ENCODE measurements at places on chromosomes 3 and 15.
A peak's percentile ranks its signal among the peaks of the same experiment; 100 is the strongest.

DNA sequence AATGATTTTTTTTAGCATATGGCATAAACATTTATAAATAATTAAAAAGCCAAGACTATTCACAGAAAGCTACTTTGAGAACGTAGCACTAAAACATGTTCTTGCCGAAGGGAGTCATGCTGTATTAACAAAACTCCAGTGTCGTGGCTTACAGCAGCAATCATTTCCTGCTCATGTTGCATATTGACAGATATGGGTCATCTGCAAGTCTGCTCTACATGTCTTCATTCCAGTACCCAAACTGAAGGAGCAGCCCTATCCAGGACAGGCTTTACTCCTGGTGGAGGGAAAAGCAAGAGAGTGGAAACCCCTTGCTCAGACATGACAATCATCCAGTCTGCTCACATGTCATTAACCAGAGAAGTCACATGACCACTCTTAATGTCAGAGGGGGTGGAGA lies 87.6 kb downstream of the NEK11 start:
- no peak for DNase-seq

GRCh38 chr15:62149729-62150128 lies 15.4 kb downstream of the C2CD4B start:
- no peak for DNase-seq

- DNase-seq, result no peak
Measured at GRCh38 chr3:25015599-25015998, 412.5 kb upstream of the RARB start.

GRCh38 chr3:171328419-171329082 lies 131.7 kb downstream of the TNIK start:
- DNase-seq, result no peak

DNA sequence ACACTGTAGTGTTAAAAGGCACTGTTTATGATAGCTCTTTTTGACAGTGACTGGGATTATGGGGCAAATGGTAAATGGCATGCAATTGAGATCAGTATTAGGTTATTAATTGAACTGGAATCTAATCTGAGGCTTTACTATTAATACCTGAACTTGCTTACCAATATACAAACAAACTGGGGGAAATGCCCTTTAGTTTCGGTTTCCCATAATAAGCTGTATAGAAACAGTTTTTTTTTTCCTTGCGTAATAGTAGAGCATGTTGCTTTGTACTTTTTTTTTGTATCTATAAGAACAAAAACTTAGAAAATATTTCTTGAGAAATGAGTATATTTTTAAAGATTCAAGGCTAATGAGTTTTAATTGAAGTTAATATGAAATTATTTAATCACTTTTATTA lies 95.0 kb downstream of the FNDC3B start:
- no peak for DNase-seq

DNA sequence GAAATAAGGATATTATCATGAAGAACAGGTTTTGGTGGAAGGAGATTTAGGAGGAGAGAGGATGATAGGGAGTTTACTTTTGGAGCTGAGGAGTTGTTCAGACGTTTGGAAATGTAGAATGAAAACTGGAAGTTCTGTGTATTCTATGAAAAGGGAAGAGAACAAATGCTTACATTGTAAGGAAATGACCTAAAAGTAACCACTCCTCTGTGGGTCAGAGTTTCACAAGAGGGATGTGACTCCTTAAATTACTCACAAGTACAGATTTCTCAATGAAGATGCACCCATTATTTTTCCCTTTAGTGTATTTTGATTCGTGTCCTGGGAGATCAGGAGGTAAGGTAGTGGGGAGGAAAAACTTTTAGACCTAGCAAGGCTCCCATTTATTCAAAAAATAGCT lies 4.0 kb downstream of the RNF13 start:
- DNase-seq, result no peak

- peak; percentile 83 for DNase-seq
Measured at GRCh38 chr15:67196672-67197363, 57.6 kb downstream of the AAGAB start.

- no peak for DNase-seq
Measured at GRCh38 chr3:195582947-195583346, 793 bp downstream of the APOD start.

DNA sequence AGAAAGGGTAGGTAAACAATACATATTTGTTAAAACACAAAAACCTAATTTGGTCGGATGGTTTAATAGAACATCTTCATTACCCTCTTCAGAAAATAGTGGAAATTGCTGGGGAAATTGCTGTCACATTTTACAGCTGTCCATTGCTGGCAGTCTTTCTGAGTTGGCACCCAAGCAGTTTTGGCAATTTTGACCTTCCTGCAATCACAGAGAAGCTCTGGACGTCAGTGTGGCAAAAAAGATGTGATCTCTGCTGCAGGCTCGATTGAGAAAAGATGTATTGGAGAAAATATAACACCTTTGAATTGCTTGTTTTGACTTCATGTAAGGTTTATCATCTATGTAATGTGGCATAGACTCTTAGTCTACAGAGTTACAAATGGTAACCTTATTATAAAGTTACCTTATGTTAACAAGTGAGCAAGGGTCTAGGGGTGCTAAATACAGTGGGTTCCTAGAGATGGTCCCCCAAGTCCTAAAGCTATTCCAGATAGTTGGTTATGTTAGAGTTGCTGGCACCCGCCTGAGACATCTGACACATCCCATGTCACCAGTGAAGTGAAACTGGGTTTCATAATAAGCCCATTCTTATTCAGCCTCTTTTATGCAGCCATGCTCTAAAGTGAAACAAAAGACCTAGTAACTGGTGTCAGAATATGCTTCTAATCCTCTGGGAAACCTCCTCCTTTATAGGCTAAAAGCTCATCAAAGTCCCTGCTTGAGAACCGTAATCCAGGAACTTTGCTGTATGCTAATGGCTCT lies 14.0 kb downstream of the UBE2E1 start:
- no peak for DNase-seq

DNA sequence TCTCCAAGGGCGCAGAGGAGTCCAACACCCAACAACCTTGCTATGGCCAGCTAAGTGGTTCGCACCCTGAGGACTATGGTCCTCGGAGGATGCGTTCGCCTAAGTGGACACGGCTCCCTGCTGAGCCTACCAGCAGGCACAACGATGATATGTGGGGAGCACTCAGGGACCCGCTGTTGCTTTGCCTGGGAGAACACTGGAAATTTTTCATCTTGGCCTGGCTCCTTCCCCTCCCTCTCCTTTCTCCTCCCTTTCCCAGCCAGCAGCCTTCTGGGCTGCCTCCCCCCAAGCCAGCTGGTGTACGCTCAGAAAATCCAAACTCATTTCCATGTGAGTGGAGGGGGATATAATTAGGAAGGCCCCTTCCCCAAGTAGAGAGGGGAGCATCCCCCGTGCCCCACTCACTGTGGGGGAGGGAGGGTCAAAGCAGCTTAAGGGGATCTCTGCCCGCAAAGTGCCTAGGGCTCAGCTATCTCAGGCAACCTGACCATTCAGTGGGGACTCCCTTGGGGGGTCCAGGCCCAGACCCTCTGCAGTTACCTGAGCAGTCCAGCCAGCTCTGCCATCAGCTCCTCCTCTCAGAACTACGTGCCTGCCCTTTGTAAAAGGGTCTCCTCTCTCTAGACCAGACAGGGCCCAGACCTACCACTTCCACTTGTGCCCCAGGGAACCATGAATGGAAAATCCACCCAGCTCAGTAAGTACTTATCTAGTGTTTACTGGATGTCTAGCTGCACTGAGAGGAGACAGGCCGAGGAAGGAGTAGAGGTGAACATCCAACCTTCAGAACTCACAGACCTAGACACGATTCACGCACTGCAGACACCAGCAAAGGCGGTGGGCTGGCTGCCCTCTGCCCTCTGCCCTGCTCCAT lies 742 bp upstream of the SEMA7A start:
- no peak for DNase-seq

GRCh38 chr15:98787936-98788757 lies 139.8 kb downstream of the IGF1R start:
- no peak for DNase-seq
